ENCODE measurements at places on chromosomes 11 and 22.

- no peak for DNase-seq
Observed at GRCh38 chr11:36672815-36673450, 74.9 kb upstream of the RAG2 start.

- no peak for DNase-seq
Observed at GRCh38 chr22:37218771-37219411, 6.6 kb upstream of the SSTR3 start.

DNA sequence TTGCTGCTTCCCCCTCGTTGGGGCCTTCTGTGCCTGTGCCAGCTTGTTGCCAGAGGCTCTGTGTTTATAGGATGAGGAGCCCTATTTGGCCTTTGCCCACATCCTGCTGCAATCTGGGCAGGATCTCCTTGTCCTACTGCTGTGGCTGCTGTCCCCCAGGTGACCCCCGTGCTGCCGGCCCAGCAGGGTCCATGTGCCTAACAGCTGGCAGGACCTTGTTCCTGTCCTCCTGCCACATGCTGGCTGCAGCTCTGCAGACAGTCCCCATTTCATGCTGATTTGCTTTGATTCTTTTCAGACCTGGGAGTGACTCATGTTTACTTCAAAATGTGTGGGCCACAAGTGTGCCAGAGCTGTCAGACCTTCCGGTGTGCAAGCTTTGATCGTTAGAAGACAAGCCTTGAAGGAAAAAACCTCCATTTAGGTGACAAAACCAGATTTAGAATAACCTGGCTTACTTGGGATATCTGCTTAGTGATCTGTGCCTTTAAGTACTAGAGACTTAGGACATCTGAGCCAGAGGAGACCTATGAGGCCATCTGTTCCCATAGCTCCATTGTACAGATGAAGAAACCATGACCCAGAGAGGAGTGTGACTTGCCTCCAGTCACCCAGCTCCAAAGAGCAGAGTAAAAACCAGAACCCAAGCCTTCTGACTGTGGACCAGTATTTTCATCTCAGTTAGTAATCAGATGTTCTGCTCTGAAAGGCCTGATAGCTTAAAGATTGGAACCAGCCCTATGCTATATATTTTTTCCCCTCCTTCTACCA is 11.1 kb downstream of the NAV2 start:
- peak; percentile 30 for DNase-seq

GRCh38 chr11:112320668-112321067 is 60.0 kb upstream of the PLET1 start:
- no peak for DNase-seq

DNA sequence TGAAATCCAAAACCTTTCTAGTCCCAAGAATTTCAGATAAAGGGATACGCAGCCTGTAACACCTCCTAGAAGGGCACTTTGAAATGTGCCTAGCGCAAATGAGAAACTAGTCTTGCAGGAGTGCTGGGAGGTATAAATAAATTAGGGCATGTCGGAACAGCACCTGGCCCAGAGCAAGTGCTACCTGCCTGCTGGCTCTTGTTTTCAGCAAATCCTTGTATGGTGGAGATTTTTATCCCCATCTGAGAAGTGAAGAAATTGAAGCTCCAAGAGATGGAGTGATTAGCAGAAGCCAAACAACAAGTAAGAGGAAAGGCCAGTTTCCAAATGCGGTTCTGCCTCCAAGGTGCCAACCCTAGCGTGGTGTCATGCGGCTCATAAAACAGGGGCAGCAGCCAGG is 36.7 kb upstream of the TFIP11 start:
- DNase-seq = no peak

Measured in ecto neural progenitor cell (in vitro differentiated cells).